CD4-positive, alpha-beta T cell treated with Interleukin-17A for 1 hour (primary cell): ENCODE measurements at places on chromosomes 3 and 15.

- DNase-seq, result no peak
Measured at GRCh38 chr3:122255757-122256439, 69.2 kb upstream of the CSTA start.

DNA sequence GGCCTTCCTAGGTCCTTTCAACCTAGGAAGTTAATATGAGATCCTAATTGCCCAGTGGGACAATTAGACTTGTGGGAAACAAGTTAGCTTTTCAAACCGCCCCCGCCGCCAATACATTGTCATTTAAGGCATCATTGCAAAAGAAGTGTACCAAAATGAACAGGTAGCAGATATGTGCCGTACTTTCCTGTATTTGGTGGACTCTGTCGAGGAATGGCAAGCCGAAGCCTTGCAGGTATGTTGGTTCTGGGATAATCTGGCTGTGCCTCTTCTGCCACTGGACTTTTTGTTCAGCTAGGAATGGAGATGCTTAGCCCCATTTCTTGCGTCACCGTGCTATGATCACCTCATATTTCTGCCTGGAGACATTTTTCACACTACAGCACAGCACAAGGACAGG lies 157.5 kb downstream of the CACNA1D start:
- DNase-seq, result no peak

DNA sequence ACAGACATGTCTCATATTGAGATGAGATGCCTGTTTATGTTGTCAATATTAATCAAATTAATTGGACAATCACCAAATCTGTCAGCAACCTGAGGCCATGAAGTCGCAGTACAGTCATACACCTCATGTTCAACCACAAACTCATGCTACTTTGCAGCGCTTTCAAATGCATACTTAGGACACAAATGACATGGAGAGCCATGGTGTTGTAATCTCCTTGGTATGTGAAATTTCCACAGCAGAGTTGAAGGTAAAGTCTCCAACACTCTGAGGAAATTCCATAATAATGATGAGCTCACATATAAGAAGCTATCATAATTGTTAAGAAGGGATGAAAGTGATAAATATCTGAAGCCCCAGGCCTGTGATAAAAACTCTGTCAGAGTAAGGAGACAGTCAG lies 873.9 kb downstream of the MCTP2 start:
- no peak for DNase-seq

GRCh38 chr3:56812754-56813652 lies 11.3 kb upstream of the ARHGEF3 start:
- no peak for DNase-seq

- DNase-seq, result peak; percentile 94
Measured at GRCh38 chr3:46065294-46065705, 38.0 kb upstream of the XCR1 start.

GRCh38 chr15:39053480-39053879 lies 488.9 kb upstream of the RASGRP1 start:
- DNase-seq, result no peak
